T follicular helper cell (primary cell): ENCODE measurements at places on chromosomes 5 and 9.
A peak's percentile ranks its signal among the peaks of the same experiment; 100 is the strongest.

- DNase-seq = peak; percentile 5
These were observed 608.6 kb upstream of the DAB2 start for GRCh38 chr5:40033411-40033810.

- no peak for DNase-seq
These were observed 515 bp downstream of the UTP15 start for GRCh38 chr5:73565969-73566547.

- no peak for DNase-seq
These were observed 1.2 kb upstream of the MEGF9 start for GRCh38 chr9:120715389-120715924.

GRCh38 chr9:105245029-105245890 lies 809 bp downstream of the SLC44A1 start:
- peak; percentile 36 for DNase-seq

DNA sequence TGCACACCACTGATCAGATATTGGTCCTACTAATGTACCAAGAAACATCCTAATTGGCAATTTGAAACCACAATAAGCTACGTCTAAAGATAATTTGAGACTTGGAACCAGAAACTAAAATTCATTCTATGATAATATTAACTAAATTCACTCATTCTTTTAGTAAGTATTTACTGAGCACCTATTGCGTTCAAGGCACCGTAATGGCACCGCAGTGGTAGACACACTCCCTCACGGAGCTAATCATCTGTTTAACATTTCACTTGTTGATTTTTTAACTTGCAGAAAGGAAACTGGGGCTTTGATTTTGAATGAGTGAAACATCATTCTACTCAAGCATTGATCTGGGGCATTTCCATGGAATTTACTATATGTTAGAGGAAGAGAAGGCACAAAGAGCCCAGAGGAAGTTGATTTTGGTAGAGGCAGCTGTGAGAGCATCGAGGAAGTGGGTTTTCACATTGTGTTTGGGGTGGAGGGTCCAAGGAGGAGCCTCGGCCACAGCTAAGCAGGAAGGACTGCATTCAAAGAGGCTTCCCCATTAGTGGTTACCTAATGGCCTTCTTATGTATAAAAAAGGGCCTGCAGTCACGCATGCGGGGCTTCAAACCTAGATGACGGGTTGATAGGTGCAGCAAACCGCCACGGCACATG lies 7.1 kb downstream of the RAPGEF1 start:
- DNase-seq = no peak

- DNase-seq = no peak
These were observed 14.8 kb downstream of the GGTA1 start for GRCh38 chr9:121484651-121485446.

- no peak for DNase-seq
These were observed 898 bp downstream of the STC2 start for GRCh38 chr5:173327084-173327947.
